Right lobe of liver (tissue), 6 donors: ENCODE measurements at places on chromosomes 2 and 18. TPM values are rescaled to one million over a fixed set of nuclear protein-coding genes. Genes with fewer than 3 reads are reported as not detected.
A peak's percentile ranks its signal among the peaks of the same experiment; 100 is the strongest.

- no peaks in the 10 kb centered on the region for H3K27me3 ChIP-seq
- no peak overlapping the region for H3K27ac ChIP-seq
- no peak for DNase-seq
- no peak overlapping the region for H3K4me3 ChIP-seq
- H3K36me3 ChIP-seq, result no peaks in the 10 kb centered on the region
Measured at GRCh38 chr18:41744421-41745030, 210.5 kb upstream of the PIK3C3 start.

Gene RTP5
- total RNA-seq, result not detected

DNA sequence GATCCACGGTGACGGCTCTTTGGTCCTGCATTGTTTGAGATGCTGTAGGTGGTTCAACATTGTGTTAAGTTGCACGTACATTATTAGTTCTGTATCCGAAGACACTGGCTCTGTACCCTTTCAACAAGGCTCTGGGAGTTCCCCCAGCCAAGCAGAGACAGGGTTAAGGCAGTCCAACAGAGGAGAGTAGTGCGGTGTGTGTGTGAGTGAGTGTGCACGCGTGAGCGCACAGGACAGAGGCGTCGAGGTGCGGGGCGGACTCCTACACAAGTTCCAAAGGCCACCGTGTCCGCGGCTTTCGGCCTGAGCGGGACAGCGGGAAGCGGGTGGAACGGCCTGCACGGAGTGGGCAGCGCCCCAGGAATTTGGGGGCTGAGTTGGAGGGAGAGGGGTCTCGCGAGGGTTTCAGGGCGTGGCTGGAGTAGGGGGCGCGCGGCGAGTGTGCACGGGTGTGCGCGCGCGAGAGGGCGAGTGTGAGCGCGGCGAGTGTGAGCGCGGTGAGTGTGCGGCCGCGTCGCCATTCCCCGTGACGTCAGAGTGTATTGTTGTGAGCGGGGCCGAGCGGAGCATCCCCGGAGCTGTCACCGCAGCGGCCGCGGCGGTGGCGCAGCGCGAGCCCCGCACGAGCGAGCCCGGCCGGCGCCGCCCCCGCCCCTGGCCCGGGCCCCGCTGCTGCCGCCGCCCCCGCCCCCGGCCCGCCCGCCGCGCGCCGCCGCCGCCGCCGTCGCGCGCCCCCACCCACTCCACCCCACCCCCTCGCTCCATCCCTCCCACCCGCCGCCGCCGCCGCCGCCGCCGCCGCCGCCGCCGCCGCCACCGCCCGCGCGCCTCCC lies at the start of gene ASXL3:
Gene ASXL3, plus strand, starts transcription at position 535 of the 833 bp plus-strand sequence. CDS start 413 bp downstream, outside the sequence.
- H3K36me3 ChIP-seq, result no peaks in the 10 kb centered on the region
- H3K27me3 ChIP-seq, result no peaks in the 10 kb centered on the region
- DNase-seq, result peak; percentile 73
- H3K27ac ChIP-seq, result peak within 1 kb of the TSS; percentile 84
- H3K4me1 ChIP-seq, result no peaks in the 10 kb centered on the region
- peak within 1 kb of the TSS; percentile 69 for H3K4me3 ChIP-seq

GRCh38 chr2:60306267-60306861 lies 247.1 kb downstream of the BCL11A start:
- H3K36me3 ChIP-seq, result no peaks in the 10 kb centered on the region
- no peaks in the 10 kb centered on the region for H3K27me3 ChIP-seq
- no peak overlapping the region for H3K27ac ChIP-seq
- DNase-seq, result no peak

DNA sequence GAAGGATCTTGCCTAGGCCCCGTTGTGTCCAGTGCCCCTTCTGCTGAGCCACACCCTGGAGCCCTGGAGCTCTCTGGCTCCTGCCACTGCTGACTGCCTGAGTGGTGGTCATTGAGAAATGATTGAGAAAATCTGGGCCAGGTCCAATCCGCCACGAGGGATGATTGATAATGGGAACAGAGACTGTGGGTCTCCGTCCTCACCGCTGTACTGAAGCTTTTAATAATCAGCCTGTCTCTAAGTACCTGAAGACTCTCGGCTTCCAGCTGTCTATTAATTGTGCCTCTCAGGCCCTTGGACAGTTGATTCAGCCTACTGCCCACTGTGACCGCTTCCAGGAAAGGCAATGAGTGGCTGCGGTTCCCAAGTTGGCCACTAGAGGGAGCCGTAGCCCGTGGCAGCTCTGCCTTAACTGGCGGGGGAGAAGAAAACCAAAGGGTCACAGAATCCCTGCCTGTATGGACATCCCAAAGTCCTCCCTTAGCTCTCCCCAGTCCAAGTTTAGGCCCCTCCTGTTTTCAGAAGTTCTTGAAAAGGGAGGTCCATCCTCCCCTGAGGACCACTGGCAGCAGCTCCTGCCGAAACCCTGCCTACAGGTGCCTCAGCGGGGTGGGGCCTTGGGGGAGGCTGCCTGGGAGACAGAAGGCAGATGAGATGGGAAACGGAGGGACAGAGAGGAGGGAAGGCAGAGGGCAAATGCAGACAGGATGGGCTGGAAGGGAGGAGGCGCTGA lies 213.6 kb downstream of the TNS1 start:
- no peaks in the 10 kb centered on the region for H3K4me1 ChIP-seq
- H3K36me3 ChIP-seq, result no peaks in the 10 kb centered on the region
- H3K4me3 ChIP-seq, result no peak overlapping the region
- no peak overlapping the region for H3K27ac ChIP-seq

DNA sequence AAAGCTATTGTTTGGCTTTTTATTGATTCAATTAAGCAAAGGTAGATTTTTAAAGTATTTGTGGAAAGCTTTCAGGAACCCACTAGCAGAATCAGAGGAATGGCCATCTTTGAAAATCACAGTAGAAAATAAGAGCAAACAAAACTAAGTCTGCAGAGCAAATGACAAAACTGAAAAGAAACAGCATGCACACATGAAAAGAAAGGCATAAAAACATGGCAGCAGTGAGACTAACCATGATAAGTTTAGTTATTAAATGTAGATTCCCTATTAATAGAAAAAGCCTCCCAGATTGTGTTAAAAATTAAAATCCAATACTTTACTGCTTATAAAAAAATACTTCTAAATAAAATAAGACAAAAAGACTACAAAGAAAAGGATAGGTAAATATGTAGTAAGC lies 9.1 kb upstream of the TLK1 start:
- no peak overlapping the region for H3K27ac ChIP-seq
- H3K36me3 ChIP-seq, result no peaks in the 10 kb centered on the region
- DNase-seq, result no peak
- no peaks in the 10 kb centered on the region for H3K27me3 ChIP-seq
- H3K4me3 ChIP-seq, result no peak overlapping the region
- H3K4me1 ChIP-seq, result no peaks in the 10 kb centered on the region

Gene HPCAL1
- total RNA-seq, result 68.8 TPM

Gene MARCHF4
- total RNA-seq, result not detected

GRCh38 chr2:146981921-146982320 lies 862.9 kb upstream of the ACVR2A start:
- H3K36me3 ChIP-seq, result no peaks in the 10 kb centered on the region
- no peak overlapping the region for H3K4me3 ChIP-seq
- no peaks in the 10 kb centered on the region for H3K27me3 ChIP-seq
